ENCODE measurements at places on chromosomes 2 and 18.
A peak's percentile ranks its signal among the peaks of the same experiment; 100 is the strongest.

DNA sequence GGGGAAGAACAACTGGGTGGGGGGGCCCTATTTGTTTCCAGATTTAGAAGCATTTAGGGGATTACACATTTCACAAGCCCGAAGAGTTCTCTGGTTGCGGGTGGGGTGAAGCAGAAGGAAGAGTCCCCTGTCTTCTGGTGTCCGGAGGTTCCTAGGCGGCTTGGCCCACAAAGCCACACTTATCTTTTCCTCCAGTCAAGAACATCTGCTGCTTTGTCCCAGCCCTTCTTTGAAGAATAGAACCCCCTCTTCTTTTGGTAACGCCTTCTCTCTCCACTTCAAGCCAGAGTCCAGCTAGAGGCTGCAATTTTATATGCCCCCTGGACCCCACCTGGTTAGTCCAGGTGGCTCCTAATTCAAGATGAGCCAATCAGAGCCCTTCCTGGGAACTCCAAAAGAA, 15.8 kb downstream of the BOLA3 start:
- DNase-seq = no peak

DNA sequence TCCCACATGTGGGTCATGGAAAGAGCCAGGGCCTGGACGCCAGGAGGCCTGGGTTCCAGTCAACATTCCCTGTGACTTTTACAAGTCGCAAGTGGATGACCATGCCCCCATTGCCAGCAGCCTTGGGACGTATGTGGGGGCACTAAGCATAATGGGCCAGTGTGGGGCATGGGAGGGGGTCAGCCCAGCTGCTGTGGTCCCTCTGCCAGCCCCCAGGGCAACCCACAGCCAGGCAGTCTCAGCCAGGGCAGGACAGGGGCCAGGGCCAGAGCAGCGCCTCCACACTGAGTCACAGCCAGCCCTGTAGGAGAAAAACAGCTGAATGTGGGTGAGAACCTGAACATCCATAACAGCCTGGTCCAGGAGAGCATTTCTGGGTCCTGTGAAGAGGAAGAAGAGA, 173.2 kb downstream of the GFPT1 start:
- DNase-seq = no peak

DNA sequence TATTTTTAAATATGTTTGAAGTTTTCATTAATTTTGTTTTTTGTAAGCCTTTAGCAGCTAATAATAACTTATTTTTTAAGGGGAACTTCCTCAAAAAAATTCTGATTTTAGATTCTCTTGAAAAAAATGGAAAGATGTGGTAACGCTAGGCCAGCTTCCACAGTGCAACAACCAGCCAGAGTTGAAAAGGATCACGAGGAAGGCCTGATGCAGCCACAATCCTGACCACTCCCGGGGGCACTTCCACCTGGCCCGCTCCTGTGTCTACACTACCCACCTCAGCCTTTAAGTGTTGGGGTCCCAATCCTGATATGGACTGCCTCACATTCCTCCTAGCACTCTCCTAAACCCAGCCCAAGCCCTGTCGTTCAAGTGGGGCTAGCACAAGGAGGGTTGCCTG, 101.1 kb downstream of the TMEM17 start:
- DNase-seq = no peak

DNA sequence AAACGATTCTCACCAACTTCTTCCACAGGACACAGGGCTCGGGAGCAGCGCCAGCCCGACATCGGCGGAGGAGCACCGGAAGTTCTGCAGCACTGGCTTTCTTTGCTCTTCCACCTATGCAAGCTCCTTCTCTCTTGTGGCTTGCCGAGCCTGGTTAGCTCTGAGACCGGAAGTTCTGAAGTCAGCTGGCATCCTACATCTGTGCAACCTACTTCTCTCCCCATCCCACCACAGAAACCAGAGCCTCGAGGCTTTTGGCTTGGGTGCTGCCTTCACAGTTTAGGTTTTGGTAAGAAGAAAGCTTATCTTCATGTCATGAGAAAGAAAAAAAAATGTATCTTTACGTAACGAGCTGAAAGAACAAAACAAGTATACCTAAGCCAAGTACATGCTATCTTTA, 111.7 kb downstream of the ANKRD44 start:
- no peak for DNase-seq

GRCh38 chr2:175111200-175111657, 56.8 kb downstream of the ATF2 start:
- DNase-seq = no peak

DNA sequence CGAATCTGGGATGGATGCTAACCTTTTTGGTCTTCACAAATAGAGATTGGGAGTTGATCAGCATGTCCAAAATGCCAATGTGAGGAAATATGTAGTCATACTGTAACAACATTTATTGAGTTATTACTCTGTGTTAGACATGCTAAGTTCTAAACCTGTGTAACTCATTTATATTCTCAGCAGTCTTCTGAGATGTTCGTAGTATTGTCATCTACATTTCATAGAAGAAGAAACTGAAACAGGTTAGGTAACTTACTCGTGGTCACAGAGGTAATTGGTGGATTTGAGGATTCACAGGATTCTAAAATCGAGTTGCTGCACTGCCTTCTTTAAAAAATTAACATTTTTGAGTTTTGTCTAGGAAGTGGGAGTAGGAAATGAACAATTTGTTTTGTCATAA, 162.1 kb downstream of the UBE2E3 start:
- DNase-seq = no peak

DNA sequence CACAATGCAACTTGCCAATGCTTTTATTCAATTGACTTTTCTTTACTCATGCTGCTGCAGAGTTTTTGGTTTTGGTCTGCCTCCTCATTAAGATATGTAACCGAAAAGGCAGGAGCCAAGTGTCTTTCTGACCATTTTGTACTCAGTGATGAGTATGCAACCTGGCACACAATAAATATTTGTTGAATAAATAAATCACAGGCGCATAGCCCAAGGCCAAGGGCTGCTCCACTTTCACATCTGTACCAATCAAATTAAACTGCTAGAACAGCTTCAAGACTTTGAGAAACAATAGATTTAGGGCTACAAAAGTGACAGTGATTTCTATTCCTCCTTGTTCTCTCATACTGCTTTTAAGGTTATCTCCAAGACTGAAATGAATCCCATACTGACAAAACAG, 828.2 kb downstream of the RNF144A start:
- no peak for DNase-seq

- no peak for DNase-seq
Measured at GRCh38 chr2:109000738-109001137, 11.7 kb upstream of the EDAR start.

DNA sequence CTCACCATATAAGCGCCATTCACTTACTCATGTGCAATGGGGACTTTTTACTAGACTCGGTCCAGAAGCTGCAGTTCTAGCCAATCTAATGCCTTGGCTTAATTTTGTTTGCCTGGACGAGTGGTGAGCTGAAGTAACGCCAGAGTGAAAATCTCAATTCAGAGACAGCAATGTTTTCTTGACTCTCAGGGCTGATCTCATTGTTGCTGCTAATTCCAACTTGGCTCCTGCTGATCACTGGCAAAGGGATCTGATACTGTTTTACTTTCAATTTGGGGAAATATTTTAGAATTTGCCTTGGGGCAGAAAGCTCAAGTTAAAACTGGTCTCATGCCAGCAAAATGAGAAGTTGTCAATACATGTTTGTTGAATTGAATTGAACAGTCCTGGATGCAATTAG, 906.6 kb upstream of the CDH2 start:
- DNase-seq = no peak

DNA sequence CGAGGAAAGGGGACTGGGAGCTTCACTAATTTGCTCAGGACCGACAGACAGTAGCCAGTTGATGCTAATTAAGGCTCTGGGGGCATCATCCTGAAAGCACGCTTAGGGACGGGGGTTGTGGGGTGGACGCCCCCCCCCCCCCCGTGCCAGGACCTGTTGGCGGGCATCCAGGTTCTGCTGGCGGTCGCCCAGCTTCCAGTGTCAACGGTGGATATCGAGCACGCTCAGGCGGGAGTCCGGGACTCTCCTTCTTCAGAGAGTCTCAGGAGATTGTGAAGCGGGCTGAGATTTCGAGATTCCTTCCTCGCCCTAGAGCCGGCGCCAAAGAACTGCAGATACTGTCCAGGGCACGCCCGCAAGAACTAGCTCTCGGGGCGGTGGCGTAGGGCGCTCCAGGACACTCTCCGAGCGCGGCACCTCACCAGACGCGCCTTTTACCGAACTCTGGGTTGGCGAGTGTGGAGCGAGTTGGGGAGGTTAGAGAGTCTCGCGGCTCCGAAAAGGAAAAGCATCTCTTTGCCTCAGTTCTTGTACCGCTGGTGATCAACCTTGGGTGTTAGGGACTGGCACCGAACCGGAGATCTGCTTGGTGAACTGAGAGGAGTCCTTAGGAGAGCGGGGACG, 5.6 kb downstream of the RAX start:
- no peak for DNase-seq

GRCh38 chr2:226403369-226403768, 396.3 kb downstream of the IRS1 start:
- DNase-seq = no peak

DNA sequence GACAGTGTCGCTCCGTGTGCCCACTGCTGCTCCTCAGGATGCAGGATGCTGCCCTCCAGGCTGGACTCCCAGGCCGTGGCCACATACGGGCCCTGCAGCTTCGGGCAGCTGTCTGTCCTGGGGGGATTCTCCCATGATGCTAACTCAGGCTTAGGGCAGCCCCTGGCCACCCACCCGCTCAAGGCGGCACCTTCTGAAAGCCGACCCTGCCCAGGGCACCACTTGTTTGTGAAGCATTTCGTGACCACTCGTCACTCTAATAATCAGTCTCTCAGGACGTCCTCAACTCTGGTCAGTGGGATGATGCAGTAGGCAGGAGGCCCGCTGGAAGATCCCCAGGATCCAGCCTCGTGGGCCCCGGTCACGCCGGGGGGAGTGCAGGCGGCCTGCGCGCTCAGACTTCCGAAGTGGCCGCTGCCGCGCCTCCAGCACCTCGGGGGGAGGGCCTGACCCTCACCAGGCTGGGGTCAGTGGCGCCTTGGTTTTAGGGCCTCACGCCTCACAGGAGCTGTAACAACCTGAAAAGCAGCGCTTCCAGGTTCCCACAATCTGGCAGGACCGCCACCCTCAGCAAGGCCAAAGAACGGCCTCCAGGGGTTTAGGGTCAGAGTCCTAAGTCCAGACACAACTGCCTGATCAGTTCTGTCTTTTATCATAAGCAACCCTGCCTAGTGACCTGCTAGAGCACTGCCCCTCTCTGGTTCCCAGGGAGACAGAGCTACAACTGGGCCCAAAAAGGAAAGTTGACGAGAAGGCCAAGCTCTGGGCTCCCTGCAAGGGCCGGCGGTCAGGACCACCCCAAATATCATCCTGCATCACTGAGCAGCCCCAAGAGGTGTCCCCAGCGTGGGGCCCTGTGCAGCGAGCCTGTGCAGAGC, 53.0 kb downstream of the EIPR1 start:
- DNase-seq = no peak

- DNase-seq = no peak
Measured at GRCh38 chr2:86592547-86593230, 29.4 kb upstream of the CHMP3 start.

- no peak for DNase-seq
Measured at GRCh38 chr18:12791610-12792009, 88.8 kb downstream of the PSMG2 start.

GRCh38 chr2:199191461-199191860, 266.3 kb downstream of the SATB2 start:
- no peak for DNase-seq

GRCh38 chr2:153873052-153874048, 1.6 kb downstream of the GALNT13 start:
- DNase-seq = peak; percentile 16

DNA sequence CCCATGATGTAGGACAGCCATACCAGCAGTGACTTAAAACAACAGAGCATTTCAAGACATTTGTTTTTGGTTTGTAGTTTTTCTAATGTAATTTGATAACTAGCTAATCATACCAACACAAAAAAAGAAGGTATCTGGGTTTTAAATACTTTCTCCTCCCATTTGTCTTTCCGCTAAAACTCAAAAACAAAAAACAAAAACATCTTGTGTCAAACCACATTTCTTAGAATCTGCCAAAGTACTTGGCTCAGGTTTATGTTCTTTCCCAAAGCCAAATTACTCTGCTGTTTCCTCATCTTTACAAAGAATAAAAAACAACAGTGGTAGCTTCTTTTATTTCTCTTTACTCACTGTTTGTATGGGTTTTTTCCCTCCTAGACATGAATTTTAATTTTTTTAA, 71.5 kb downstream of the GREB1L start:
- no peak for DNase-seq

GRCh38 chr2:196415384-196415783, 224.1 kb upstream of the CCDC150 start:
- DNase-seq = no peak

DNA sequence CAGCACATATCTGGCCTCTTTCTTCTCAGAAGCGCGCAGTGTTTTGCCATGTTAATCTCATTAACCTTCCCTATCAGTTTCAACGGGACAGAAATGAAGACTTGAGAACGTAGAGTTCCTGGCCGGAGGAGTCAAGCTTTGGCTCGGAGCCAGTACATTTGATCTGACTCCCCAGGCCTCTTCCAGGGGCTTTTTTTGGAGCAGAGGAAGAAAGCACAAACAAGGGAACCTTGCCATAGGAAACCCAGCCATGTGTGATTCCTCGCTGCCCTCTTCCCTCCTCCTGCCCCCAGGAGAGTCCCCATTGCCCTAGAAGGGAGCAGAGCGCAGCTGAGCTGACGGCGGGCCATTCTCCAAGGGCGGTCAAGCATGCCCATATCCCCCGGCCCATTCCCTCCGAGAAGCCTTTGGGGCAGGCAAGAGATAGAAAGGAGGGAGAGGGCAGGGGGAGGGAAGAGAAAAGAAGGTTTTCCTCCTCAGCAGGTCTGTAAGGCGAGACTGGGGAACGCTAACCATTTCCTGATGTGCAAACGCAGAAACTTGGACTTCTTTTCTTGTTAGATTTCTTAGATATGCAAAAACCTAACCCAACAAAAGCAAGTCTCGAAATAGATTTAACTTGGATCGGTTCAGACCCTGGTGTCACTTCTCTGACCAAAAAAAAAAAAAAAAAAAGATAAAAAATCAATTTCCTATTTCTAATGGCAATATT, 63.7 kb upstream of the POU3F3 start:
- no peak for DNase-seq

GRCh38 chr2:177633111-177633510, 240.5 kb downstream of the AGPS start:
- no peak for DNase-seq

DNA sequence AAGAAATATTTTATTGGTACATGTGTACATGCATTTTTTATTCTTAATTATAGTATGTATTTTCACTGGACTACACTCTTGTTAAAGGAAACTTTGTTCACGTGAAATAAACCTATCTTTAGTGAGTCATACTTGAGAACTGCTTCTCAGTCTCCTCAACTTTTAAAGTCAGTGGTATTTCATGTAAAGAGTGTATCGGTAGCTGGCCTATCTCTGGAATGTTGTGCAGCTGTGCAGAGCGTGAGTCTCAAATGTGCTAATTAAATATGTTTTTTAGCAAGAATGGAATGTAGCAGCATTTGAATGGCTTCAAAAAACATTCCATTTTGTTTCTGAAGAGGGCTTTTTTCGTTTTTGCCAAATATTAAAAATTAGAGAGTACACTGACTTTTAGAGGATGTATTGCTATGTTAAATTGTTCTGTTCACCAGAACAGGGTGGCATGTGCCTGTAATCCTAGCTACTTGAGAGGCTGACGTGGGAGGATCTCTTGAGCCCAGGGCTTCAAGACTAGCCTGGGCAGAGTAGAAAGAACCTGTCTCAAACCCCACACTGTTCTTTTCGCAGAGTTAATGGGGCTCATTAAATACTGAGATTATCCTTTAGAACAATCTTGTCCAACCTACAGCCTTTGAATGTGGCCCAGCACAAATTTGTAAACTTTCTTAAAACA, 14.3 kb downstream of the SPTBN1 start:
- DNase-seq = no peak
